ENCODE measurements at places on chromosomes 1 and 21.
A peak's percentile ranks its signal among the peaks of the same experiment; 100 is the strongest.

DNA sequence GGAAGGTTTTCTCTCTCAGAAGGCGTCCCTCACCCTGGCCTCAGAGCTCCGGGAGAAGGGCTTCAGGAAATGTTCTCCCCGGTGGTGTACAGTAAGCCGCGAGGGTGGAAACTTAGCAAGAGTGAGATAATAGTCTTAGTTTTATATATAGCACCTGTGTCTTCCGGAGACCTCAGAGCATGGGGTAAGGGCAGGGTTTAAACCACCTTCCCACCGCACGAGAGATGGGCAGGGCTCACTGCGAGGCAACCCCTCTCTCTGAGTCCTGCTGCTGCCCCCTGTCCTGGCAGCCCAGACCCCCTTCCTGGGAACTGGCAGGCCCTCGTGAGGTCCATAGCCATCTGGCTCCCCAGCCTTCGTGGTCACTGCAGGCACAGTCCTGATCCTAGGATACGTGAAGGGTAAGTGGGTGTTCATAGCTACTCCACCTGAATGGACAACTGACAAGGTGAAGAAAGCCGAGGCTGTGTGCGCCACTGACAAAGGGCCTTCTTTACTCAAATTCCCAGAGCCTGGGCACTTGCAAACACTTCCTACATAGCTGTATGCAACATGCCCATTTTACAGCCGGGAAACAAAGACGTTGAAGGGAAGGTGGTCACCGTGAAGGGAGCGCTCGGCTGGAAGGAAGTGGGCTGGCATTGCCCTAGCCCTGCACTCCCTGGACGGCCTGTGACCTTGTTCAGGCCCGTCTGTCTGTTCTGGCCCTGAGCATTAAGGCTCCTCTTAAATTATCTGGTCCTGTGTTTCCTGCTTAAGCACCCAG, 26.9 kb downstream of the ITPKB start:
- peak; percentile 69 for DNase-seq

DNA sequence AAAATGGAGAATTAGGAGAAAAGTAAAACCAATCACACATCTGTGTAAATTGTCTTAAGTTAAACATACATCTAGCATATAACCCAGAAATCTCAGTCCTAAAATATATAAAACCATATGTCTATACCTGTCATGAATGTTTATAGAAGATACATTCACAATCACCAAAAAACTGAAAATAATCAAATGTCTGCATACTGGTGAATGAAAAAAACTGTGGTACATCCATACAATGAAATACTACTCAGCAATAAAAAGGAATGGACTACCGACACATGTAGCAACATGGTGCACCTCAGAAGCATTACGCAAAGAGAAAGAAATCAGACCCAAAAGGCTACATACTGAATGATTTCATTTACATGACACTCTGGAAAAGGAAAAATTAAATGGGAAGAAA, 47.7 kb upstream of the SEC16B start:
- no peak for DNase-seq

DNA sequence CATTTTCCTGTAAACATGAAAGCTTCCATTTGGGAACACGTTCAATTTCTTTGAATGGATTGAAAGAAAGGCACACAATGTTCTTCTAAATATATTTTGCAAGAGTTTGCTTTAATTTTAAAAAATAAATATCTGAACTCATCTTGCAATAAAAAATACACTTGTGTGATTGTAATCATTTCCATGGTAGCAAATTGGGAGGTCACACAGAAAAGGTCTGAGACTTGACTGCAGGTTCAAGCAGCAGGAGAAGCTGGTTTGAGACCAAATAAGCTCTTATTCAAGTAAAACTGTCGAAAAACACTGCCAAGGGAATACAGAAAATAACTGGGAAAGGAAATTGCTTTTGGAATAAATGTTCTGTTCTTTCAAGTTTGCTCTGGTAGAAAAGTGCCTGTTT, 498.9 kb downstream of the ADGRL2 start:
- no peak for DNase-seq

GRCh38 chr1:199733125-199733524, 294.4 kb upstream of the NR5A2 start:
- no peak for DNase-seq

- peak; percentile 85 for DNase-seq
These were observed at the start of gene TSEN15 for GRCh38 chr1:184051485-184052193. Gene TSEN15, plus strand, starts transcription at chr1:184051730. Its CDS starts 26 bp downstream, at chr1:184051756.

- no peak for DNase-seq
These were observed 72.4 kb upstream of the TIAM1 start for GRCh38 chr21:31416465-31416864.

DNA sequence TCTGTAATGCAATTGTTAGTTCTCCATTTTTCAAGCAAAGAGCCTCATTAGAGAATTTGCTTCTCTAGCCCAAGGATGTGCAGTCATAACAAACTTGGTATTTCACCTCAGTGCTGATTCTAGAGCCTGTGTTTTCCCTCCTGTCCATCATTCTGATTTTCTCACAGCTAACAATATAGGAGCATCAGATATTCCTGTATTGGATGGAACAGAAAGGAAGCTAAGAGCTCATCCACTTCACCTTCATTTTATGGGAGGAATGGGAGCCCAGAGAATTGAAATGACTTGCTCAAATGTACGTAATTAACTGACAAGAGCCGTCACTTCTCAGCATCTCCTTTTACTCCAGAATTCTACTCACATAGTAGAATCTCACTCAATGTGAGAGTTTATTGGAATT, 96.6 kb downstream of the EDEM3 start:
- no peak for DNase-seq

- no peak for DNase-seq
These were observed 21.7 kb upstream of the PEF1 start for GRCh38 chr1:31666263-31666963.

GRCh38 chr1:33825506-33825905, 38.4 kb upstream of the HMGB4 start:
- DNase-seq, result no peak

DNA sequence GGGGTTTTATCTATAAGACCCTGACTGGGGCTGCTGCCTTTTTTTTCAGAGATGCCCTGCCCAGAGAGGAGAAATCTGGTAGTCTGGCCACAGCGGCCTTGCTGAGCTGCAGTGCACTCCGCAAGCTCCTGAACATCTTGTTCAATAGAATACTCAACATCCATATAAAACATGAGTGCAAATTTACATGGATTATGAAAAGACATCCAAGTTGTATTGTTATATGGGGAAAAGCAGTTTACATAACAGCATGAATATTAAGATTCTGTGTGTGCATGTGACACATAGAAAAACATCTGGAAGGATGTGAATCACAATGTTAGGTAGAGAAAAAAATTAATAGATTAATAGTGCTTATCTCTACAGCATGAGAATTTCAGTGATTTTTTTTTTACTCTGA, 16.4 kb downstream of the COG2 start:
- no peak for DNase-seq

- DNase-seq, result no peak
These were observed 4.1 kb upstream of the GNPAT start for GRCh38 chr1:231236938-231237337.

- DNase-seq, result no peak
These were observed 32.5 kb downstream of the LRRC3 start for GRCh38 chr21:44487831-44488230.

DNA sequence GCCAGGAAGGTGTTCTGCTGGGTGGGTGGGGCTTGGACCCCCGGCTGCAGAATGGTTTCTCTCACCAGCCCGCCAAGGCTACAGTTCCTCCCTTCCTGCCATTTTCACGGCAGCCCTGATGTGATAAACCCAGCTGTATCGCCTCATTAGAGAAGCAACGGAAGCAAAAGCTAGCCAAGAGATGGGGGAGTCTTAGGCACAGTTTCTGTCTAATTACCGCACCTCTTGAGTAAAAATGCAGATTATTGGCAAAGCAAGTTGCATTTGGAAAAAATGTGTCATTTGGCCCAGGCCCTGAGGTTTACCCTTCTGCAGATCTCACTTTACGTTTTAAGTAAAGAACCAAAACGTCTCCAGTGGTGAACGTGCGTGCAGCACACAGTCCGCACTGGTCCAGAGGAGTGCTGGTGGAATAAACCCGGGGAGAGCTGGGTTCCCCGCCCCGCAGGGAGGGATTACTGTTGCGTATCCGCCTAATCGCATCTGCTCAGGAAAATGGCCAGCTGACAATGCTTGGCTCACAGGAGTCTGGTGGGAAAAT, 109.9 kb downstream of the GALNT2 start:
- no peak for DNase-seq

DNA sequence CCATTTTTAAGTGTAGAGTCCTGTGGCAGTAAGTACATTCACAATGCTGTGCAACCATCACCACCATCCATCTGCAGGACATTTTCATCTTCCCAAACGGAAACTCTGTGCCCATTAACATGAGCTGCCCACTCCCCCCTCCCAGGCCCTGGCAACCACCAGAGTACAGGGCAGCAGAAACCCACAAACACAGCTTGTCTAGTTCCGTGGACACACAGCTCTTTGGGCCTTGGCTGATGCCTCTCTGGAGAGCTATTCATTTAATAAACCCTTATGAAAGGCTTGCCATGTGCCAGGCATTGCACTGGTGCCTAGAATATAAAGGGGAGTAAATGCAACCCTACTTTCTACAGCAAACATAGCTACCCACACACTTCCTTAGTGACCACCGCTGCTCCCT, 28.0 kb downstream of the STUM start:
- no peak for DNase-seq

- DNase-seq, result no peak
These were observed 66.3 kb downstream of the VWA5B1 start for GRCh38 chr1:20356850-20357459.
